CD4-positive, alpha-beta memory T cell (primary cell): ENCODE measurements at places on chromosomes 16 and 17.

GRCh38 chr17:74180336-74180735, 23.1 kb upstream of the RPL38 start:
- DNase-seq, result no peak

DNA sequence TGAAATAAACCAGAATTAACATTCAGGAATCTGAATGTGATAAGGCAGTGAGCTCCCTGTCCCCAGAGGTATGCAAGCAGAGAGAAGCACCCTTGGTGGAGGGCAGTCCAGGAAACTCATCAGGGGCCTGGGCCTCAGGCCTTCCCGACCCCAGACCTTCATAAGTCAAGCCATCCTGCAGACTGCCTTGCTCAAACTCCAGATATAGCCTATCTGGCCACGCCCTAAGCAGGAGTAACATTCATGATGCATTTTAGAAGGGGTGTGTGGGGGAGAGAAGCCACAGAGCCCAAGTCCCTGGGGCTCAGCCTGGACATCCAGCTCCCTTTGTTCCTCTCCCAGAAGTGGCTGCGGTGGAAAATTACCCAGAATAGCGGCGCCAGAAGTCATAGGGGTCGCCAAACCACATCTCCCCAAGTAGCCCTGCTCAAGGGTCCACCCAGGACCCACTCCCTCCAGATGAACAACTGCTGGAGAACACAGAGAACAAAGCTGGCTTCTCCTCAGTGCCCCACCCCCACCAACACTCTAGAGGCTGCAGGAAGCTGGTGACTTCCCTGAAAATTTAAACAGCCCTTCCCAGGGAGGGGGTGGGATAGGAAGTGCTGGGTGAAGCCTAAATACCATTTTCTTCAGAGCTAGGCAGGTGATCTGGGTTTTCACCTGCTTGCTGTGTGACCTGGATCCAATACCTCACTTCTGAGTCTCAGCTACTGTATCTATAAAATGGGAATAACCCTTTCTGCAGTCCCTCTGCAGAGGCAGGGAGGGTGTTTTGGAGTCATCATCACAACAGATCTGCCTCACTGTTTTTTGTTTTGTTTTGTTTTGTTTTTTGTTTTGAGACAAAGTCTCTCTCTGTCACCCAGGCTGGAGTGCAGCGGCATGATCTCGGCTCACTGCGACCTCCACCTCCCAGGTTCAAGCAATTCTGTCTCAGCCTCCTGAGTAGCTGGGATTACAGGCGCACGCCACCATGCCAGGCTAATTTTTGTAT, 1.5 kb upstream of the SREBF1 start:
- DNase-seq, result no peak

DNA sequence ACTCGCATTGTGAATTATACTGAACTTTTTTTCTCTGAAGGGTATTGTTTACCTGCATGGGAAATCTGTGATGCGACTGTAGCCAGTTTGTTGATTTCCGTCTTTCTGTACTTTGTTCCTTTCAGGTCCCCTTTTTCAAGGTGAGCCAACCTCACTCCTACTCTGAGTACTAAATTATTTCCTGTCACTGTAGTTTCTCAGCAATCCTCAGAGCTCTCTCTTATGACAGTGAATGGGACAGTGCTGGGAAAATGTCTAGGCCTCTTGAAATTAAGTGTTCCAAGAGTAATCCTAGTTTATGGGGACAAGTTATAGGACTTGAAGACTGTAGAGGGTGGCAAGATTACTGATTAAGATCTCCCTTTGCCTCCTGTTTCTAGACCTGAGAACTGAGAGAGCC, 167.6 kb downstream of the CNTNAP4 start:
- no peak for DNase-seq

DNA sequence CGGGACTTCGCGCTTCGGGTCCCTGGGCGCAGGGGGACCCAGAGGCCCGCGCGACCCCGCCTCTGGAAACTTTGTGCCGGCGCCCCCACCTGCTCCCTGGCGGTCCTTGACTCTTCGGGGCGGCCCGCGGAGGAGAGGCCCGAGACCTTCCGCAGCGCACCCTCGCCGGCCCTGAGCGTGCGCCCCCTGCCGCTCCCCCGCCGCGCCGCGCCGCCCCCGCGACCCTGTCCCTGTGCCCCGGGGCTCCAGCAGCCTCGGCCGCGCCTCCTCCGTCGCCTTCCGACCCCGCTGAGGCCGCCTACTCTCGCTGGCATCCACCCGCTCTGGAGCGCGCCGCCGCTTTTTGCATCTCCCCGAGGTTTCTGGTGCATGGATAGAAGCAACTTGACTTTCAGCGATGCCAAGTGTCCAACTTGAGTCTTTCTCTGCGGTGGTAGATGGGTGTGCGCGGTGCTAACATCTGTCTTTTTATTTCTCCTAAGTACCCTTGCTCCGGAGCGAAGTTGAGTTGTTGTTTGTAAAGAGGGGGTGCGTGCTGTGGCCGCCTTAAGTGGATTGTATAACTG, 414 bp downstream of the DUSP14 start:
- DNase-seq, result peak; percentile 71

DNA sequence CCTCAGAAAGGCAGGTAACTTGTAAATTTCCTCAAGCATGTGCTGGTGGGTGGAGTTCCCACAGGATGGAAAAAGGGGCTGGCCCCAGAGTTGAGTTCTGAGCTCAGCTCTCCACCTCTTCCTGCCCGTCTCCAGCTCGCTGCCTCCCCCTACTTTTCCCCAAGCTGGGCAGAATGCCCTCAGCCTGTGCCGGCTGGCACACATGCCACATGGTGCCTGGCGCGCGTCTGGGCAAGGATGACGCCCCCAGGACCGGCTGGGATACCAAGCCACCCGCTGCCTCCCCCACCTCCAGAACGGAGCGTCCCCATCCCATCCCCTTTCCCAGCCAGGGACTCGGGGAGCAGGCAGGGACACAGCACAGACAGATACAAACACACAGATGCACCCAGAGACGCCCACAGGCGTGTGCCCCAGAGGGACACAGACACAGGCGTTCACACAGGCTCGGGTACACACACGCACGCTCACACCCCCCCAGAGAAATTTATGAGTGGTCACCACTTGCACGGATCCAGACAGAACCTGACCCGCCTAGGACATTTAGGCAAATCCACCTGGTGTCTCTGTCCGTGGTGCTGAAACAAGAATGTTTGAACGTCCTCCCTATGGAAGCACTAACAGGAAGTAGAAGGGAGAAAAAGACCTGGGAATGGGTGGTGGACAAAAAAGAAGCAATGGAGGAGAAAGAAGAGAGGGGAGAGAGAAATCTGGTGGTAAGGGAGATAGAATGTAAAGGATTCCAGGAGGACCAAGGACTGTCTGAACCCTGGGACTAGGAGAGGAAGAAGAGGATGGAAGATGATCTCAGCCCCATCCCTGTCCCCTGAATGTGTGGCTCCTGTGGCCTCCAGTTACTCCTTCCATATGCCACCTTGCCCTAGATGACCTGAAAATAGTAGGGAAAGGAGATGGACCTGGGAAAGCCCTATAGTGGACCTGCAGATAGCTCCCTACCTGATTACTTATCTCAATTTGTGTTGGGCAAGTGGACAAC, 15.5 kb downstream of the NEUROD2 start:
- no peak for DNase-seq

GRCh38 chr16:80974649-80975376, 31.9 kb downstream of the CMC2 start:
- DNase-seq, result no peak
